ENCODE measurements at places on chromosomes 7 and 10.

DNA sequence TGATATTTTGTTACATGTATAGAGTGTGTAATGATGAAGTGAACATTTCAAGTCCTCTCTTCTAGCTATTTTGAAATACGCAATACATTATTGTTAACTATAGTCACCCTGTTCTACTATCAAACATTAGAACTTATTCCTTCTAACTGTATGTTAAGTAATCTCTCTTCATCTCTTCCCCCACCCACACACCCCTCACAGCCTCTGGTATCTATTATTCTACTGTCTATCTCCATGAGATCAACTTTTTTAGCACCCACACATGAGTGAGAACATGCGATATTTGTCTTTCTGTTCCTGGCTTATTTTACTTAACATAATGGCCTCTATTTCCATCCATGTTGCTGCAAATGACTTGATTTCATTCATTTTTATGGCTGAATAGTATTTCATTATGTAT, 57.7 kb upstream of the EGR2 start:
- no peak for DNase-seq

- no peak for DNase-seq
These were observed 980 bp downstream of the TMEM26 start for GRCh38 chr10:61452151-61452651.

DNA sequence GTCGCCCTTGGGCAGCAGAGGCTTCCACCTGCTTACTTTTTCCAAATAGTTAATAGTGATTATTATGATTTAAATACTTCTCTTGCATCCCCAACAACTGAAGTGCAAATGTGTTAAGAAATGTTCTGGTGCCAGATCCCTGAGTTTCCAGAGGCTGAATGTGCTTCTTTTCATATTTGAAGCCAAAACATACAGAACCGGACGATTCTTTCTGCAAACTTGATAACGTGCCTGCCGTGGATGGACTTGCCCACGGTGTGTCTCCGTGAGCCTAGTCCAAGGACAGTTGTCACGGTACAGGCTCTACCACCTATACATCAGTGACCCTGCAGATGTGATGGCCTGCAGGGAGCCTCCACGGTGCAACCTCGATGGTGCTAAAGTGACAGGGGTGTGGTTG, 198.6 kb upstream of the LYZL2 start:
- no peak for DNase-seq

DNA sequence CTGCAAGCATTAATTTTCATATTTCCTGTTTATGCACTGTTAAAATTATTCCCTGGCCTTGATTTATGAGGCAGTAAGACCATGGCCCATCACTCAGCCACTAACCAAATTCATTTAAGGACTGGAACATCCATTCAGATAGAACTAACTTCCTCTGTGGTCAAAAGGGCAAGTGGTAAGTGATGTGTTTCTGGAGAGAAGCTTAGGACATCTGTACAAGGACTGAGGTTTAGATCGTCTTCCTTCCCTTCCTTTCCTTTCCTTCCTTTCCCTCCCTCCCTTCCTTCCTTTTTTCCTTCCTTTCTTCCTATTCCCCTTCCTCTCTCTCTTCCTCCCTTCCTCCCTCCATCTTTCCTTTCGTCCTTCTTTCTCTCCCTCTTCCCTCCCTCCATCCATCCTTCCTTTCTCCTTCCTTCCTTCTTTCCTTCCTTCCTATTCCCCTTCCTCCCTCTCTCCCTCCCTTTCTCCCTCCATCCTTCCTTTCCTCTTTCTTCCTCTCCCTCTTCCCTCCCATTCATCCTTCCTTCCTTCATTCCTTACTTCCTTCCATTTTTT, 1019.4 kb downstream of the TYW1 start:
- no peak for DNase-seq

DNA sequence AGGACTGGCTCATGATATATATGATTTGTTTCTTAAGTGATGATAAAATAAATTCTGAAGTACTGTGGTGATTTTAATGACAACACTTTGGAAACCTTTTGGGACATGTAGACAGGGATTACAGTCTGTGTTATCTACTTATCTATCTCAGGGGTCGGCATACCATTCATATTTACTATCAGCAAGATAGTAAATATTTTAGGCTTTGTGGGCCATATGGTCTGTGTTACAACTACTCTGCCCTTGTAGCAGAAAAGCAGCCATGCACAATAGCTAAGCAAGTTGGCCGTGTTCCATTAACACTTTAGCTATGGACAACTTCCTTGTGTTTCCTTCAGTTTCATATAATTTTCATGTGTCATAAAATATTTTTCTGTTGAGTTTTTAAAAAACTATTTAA, 97.8 kb upstream of the PRPS1L1 start:
- no peak for DNase-seq
